Erythroblast (primary cell): ENCODE measurements at places on chromosomes 4 and X.

GRCh38 chr4:33189169-33189568, 2469.0 kb downstream of the PCDH7 start:
- DNase-seq, result no peak

GRCh38 chrX:38494239-38494823, 67.0 kb upstream of the TSPAN7 start:
- DNase-seq, result peak; percentile 0

- no peak for DNase-seq
Observed at GRCh38 chrX:109684136-109684535, 48.9 kb downstream of the ACSL4 start.

GRCh38 chr4:91065117-91065516, 937.9 kb downstream of the CCSER1 start:
- DNase-seq, result no peak

DNA sequence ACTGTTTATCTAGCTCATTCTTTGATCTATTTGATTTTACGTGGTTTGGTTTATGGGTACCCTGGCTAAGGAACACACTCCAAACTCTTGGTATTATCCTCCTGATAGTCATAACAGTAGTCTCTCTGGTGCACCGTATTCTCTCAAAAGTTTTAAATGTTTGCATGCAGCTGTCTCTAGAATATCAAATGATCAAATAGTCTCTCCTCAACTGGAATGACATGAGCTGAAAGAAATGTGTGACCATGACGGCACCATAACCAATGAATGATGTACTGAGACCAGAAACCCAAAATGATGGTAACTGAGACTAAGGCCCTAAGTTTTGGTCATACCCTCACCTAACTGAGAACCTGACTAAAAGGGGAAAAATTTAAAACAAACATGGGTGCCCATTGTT, 319.4 kb downstream of the SLC7A11 start:
- no peak for DNase-seq

DNA sequence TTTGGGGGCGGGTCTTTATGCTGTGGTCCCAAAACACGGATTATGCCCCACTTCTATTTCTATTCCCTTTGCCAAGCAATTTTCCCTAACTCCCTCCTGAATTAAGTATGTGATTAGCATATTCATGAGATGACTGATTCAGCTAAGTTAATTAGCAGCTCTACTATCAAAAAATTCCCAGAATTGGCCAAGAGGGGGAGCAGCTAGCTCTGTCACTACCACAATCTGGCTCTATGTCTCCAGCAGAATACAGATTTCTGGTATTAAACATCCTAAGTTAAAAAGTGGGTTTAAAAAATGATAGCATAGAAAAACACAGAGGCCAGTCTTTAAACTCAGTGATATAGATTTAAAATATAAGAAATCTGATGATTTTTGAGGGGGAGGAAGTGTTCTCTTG, 80.3 kb downstream of the GPC4 start:
- no peak for DNase-seq

DNA sequence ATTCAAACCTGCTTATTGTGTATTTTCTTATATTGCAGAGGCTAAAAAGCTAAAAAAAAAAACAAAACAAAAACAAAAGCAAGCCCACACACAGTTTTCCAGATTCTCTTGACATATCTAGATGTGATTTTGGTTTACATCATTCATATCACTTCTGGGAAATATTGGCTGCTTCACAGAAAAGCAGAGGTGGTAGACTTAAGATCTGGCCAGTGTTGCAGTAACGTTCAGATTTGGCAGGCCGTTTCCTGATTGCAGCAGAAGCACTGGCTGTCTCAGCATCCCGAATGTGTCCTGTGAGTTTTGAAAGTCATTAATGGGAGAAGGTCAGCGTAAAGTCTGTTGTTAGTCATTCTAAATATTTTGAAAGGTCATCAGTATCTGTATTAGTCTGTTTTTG, 2062.0 kb downstream of the ARAP2 start:
- no peak for DNase-seq

DNA sequence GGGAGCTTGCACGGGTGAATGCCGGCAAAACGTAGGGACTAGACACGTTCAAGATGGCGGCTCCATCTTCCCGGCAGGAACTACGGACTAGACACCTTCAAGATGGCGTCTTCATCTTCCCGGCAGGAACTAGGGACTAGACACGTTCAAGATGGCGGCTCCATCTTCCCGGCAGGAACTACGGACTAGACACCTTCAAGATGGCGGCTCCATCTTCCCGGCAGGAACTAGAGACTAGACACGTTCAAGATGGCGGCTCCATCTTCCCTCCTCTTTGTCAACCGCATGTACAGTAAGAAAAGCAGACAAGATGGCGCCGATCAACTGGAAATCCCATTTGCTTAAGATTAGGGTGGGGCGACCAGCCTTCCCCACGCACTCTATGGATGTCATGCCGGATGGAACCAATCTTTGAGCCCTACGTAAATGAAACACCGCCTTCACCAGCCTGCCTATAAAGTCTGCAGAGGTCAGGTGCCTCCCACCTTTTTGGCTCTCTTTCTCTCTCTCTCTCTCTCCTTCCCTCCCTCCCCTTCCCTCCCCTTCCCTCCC, 222.4 kb downstream of the CRLF2 start:
- peak; percentile 7 for DNase-seq

DNA sequence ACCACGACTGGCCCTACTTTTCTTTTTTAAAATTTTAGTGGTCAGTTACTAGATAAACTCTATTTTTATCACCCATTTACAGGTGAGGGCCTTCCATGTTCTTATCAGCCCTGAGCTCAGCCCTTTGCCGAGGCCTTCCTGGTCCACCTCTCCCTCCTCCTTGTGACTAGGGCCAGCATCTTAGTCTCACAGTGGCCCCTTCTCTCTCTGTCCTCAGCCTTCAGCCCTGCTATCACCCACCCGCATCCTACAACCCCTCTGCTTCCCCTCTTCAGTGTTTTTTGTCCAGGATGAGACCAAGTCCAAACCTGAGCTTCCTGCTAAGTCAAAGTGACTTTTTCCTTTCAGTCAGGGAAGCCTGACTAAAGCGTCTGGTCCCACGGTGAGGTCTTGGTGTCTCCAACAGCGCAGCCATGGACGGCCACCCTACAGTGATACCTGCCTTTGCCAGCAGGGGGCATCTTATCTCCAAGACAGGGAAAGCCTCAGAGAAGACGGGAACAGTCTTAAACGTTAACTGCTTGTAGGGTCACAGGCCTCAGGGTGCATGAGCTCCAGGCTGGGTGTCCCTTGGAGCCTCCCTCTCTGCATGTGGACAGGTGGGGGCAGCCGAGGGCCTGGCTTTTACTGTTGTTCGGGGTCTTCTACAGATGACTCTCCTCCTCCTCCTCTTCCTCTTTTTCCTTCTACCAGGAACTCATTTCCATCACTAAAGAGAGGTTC, 11.7 kb upstream of the GAGE10 start:
- peak; percentile 69 for DNase-seq

GRCh38 chr4:168558599-168558998, 61.7 kb downstream of the PALLD start:
- DNase-seq, result no peak

DNA sequence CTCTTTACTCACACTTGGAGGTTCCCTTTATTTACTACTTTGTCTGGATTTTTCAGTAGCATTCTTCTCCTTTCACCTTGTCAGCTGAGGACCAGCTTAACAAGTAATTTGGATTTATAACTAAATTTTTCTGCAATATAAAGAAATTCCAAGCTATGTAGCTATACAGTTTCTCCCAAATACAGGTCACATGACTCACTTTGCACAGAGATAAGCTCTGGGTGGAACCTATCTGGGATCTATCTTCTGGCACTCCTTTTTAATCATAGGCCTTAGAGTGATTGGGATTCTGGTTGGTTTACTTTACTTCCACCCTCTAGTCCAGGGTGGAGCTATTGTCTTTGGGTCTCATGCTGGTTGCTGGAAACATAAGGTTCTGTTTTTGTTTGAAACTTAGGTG, 34.9 kb upstream of the STK26 start:
- DNase-seq, result peak; percentile 0

DNA sequence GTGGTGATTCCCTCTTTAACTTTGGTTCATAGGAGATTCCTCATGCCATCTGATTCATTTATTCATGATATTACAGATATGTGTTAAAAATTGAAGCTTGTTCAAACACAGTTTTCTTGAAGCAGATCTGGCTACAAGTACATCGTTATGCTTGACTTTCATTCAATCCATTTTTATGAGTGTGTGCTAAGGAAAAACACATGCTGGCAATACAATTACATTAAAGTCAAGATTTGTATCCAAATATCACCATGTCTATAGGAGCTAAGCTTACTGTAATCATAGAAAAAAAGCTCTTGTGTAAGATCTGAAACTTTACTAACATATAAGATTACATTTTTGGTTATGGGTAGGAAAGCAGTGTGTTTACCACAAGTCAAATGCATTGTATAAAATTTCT, 151.8 kb upstream of the FAT1 start:
- DNase-seq, result no peak

DNA sequence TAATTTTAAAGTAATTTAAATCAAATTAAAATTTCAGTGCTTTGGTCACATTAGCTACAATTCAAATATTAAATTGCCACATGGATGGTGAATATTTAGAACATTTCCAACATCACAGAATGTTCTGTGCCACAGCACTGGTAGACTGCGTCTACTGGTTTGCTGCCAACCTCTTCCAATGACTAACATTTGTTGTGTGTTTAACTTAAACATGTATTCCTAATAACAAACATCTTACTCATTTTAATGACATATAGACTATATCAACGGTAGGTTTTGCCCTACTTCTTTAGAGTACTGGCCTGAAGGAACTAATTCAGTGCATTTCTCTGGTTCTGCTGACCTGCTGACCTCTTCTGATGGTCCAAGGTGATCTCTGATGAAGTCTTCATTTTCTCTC, 157.6 kb downstream of the DCK start:
- DNase-seq, result no peak

- no peak for DNase-seq
Observed at GRCh38 chrX:106959901-106960300, 39.7 kb downstream of the CLDN2 start.

- DNase-seq, result peak; percentile 63
Observed at GRCh38 chr4:173025131-173025530, 143.5 kb upstream of the GALNT7 start.

DNA sequence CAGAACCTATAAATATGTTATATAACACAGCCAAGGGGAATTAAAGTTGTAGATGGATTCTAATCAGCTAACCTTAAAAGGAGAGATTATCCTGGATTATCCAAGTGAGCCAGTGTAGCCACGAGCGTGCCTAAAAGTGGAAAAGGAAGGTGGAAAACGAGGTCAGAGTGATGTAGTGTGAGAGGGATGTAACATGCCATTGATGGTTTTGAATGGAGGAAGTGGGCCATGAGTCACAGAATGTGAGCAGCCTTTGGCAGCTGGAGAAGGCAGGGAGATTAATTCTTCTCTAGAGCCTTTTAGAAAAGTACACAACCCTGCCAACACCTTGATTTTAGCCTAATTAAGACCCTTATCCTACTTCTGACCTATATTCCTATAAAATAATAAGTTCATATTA, 149.1 kb downstream of the SLC39A8 start:
- no peak for DNase-seq

GRCh38 chr4:140049024-140049848, 104.7 kb downstream of the MAML3 start:
- peak; percentile 27 for DNase-seq

GRCh38 chrX:13076176-13076961, 31.9 kb upstream of the FAM9C start:
- DNase-seq, result no peak

DNA sequence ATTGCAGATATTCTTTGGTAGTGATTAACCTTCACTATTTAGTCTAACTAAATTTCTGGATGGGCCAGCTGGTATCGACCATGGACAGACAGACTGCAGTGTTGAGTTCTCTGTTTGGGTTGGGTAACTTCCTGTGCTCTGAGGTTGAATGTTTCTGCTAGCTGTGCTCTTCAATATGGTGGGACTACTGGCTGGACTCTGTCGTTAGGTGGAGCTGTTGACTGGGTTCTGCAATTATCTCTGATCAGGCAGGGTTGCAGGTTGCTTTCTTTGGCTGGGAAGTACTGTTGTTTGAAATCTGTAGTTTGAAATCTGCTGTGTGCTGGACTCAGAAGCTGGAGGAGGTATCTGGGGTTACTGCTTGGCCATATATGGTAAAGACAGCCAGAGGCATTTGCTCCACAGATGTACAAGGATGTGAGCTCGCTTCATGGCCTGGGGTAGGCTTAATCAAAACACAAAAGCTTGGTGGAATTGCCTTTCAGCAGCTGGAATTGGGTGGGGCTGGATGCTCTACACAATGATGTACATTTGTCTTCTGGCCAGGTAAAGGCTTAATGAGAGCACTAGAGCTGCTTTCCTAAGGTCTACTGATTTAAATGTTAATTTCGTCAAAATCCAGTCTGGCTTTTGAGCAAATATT, 1472.0 kb downstream of the FAM133A start:
- DNase-seq, result no peak

- DNase-seq, result no peak
Observed at GRCh38 chr4:36041340-36041739, 203.0 kb downstream of the ARAP2 start.

- DNase-seq, result no peak
Observed at GRCh38 chr4:6448476-6449170, 23.8 kb downstream of the PPP2R2C start.

DNA sequence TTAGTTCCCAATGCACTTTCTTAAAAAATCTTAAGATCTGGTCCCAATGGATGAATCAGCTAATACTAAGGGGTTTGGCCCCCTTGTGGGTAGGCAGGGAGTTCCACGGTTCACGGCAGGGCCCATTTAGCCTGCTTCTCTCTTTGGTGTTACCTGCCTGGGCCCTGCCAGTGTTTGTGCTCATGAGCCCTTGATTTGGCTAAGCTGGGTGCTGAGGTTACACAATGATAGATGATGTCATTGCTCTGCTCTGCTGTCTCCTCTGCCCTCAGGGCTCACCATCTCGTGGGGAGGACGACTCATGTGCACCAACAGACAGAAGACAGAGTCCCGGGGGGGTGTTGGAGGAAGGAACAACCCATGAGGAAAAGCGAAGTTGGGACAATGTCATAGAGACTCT, 24.4 kb downstream of the RTL5 start:
- DNase-seq, result peak; percentile 12

DNA sequence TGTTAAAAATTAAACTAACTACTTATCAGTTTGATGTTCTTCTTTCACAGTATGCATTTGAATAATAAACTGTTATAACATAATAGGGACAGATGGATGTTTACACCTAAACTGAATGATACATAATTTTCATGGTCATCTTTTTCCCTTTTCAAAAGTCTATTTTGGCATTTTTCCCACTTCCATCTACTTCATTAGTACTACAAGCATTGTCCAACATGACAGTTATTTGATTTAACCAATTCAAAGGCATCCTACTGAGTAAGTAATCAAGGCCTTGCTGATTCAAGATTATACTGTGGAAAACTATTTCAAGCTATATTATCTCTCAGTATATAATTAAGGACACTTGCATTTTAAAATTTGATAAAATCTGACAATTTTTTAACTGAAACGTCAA, 212.9 kb downstream of the FAT4 start:
- no peak for DNase-seq
